Stimulated activated naive CD8-positive, alpha-beta T cell treated with anti-CD3 and anti-CD28 coated beads, Interleukin-15, amount 100 ng/mL, for 72 hours (primary cell): ENCODE measurements at places on chromosomes 4 and X.

GRCh38 chr4:153261461-153261860, 57.2 kb downstream of the TRIM2 start:
- DNase-seq: no peak

- DNase-seq: no peak
Measured at GRCh38 chrX:101287402-101287801, 3.7 kb downstream of the TAF7L start.

DNA sequence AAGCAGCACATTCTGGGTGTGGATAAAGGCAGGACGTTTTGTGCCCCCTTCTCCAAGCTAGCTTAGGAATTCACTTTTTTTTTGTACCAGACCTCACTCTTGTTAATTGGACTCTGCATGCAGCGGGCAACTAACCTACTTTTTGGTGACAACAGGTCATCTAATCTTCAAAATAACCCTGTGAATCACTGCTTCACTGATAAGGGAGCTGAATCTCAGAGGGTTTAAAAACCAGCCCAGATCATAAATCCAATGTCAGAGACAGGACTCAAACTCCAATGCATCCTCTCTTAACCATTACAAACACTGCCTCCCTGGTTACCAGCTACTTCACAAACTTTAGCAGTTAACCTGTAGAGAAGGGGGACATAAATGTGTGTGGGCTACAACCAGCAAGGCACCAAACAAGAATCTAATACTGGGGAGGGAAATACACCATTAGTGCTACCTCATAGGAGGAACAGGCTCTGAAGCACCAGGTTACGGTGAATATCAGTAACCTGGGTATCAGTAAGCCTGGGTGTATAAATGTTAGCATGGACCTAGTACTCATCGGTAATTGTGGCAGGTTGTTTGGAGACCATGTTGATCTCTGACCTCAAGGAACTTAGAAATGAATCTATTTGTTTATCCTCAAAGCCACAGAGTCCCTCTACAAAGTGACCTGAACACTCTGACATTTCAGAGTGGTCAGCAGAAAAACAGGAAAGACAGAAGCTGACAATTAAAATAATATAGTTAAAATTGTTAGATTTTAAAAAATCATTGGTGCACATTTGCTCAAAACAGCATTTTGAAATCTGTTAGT, 2.6 kb downstream of the TIFA start:
- DNase-seq: no peak

DNA sequence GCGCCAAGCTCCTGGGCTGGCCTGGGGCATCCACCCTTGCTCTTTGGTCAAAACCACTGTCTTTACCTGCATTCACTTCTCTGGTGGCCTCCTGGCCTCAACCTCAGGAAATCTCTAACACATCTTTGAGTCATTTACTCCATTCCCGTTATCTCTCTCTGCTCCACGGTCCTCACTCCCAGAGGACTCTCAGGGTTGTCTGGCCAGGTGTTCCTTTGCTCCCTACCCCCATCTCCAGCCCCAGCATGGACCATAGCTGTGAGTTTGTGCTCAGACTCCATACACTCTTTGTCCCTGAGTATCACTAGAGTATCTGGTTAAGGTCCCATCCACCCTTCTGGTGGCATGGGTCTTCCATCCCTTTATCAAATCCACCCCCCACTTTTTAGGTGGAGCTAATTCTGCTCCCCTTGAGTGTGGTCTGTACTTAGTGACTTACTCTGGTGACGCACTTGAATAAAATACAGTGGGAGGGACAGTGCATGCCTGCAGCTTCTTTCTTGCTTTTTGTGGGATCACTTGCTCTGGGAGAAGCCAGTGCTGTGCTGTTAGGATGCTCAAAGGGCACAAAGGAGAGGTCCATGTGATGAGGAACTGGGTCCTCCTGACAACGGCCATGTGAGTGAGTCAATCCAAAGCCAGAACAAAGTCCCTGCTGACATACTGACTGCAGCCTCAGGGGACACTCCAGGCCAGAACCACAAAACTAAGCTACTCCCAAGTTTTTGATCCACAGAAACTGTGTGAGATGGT, 44.3 kb downstream of the IGFBP7 start:
- no peak for DNase-seq

- no peak for DNase-seq
Measured at GRCh38 chrX:53550756-53551463, 116.7 kb upstream of the HSD17B10 start.

DNA sequence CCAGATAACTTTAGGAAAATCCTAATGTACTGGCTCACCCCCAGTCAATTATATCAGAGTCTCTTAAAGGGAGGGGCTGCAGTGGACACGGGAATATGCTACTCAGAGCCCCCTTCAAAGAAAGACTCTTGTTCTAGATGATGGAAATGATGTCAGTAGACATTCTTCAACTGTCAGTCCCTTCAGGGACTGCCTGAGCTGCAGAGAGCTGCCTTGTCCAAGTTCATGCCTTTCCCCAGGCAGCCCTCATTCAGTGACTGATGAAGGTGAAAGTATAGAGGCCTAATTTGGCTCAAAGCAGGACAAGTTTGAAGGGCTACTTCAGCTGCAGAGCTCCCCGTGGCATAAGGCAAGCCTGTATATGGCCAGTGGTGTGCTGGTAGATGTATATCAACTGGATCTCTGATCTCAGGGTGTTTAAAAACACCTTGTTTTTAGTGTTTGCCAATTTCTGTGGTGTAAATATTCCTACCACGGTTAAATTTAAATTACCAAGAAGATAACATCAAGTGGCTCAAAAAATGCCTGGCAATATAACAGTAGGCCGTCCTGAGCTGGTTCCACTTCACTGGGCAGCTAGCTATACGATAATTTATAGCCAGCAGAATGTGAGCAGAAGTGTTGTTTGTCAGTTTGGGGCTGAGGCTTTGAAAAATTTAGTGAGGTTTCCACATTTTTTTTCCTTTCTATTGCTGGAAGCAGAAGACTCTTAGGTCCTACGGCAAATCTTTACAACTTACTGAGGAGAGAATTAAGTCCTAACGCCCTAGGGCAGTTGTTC, 748.8 kb upstream of the FTHL17 start:
- DNase-seq: no peak
